Activated CD4-positive, alpha-beta T cell treated with anti-CD3 and anti-CD28 coated beads, Interleukin-2, amount 10 ng/mL, durations not matched to agents 24 days and 14 days (primary cell): ENCODE measurements at places on chromosomes 4 and X. TPM values are rescaled to one million over a fixed set of nuclear protein-coding genes. Genes with fewer than 3 reads are reported as not detected.

DNA sequence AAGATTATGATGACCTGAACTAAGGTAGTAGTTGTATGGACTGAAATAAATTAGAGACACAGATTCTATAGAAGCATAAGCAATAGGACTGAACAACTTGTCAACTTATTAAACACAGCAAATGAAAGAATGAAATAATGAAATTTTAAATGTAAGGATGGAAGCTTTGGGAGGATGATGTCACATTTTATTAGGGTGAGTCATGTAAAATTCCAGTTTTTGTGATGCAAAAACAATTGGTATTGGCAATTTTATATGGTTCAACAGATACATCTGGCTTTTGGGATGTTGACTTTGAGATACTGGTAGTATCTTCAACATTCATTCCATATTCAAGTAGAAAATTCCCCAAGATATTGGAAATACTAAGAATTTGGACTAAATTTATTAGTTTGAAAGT lies 72.7 kb upstream of the IL15 start:
- DNase-seq = no peak

- DNase-seq = no peak
Measured at GRCh38 chrX:97556359-97556758, 672.7 kb downstream of the RPA4 start.

Gene GABRE
- not detected in 2 replicates for total RNA-seq

GRCh38 chr4:116024954-116025708 lies 911.7 kb upstream of the NDST4 start:
- no peak for DNase-seq

GRCh38 chr4:79980448-79980847 lies 92.6 kb downstream of the ANTXR2 start:
- DNase-seq = no peak

DNA sequence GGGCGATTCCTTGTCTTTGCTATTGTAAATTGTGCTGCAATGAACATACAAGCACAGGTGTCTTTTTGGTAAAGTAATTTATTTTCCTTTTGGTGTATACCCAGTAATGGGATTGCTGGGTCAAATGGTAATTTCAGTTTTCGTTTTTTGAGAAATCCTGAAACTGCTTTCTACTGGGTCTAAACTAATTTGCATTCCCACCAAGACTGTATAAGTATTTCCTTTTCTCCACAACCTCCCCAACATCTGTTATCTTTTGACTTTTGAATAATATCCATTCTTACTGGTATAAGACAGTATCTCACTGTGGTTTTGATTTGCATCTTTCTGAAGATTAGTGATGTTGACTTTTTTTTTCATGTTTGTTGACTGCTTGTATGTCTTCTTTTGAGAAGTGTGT lies 2506.0 kb downstream of the PCDH7 start:
- DNase-seq = no peak

Gene SHROOM4
- not detected in 2 replicates for total RNA-seq

Gene CFI
- not detected in 2 replicates for total RNA-seq

DNA sequence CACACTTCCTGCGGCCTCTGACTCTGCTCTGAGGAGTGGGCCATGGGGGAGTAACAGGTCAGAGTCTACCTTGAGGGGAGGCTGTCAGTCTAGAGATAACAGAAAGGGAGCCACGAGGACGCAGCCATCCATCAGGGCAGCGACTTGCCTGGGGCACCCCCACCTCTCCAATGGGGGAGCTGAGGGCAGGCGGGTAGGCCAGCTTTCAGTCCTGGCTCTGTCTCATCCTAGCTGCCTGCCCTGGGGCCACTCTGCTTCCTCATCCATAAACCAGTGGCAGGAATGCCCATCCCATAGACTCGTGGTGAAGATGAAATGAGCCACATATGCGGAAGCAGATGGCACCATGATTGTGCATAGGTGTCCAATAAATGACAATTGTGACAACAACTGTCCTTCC lies 13.2 kb downstream of the MAGED2 start:
- no peak for DNase-seq

Gene STEEP1
- total RNA-seq = 24.4 and 25.4 TPM in 2 replicates

GRCh38 chr4:165506849-165507248 lies 128.0 kb downstream of the CPE start:
- no peak for DNase-seq

GRCh38 chr4:183921335-183921734 lies 16.2 kb downstream of the STOX2 start:
- no peak for DNase-seq

GRCh38 chr4:86935566-86935852 lies 698 bp downstream of the AFF1 start:
- no peak for DNase-seq

DNA sequence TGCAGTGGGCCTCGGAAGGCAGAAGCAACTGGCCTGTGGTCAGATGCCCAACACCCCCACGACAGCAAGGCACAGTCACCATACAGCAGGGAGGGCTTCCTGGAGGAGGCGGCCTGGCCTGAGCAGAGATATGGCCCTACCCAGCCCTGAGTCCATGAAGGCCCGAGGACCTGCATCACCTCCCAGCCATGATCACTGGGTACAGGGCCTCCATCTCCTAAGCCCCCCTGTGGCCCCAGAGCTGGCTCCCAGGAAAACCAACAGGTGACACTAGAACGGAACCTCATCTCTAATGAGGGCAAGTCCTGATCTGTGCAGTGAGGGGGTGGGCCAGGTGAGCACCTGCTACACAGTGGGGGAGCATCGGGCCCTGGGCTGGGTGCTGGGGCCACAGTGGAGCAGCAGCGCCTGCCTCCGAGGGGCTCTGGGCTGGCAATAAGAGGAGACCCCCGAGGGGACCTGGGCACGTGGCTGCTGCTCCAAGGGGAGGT lies 26.2 kb upstream of the MXD4 start:
- DNase-seq = no peak

Gene DCAF12L1
- not detected in 2 replicates for total RNA-seq

Gene SSX4B
- not detected in 2 replicates for total RNA-seq

- DNase-seq = no peak
Measured at GRCh38 chr4:88734403-88734949, 36.8 kb upstream of the NAP1L5 start.

Gene FAM199X
- total RNA-seq = 10.1 and 10.7 TPM in 2 replicates

DNA sequence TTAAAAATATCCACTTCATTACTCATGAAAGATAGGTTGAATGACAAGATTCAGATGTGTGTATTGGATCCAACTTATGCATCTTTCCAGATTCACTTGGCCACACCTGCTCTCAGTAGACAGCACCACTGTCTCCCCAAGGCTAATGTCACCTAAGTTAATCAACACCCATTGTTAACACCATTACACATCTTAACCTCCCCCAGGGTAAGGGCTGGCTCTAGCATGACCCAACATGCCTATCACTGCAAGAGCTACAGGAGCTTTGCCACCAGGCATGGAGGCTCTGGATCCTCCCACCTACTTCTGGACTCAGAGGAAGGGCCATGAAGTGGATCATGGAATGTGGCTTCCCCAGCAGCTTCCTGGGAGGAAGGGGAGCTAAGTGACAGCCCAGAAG lies 32.8 kb upstream of the LSM6 start:
- no peak for DNase-seq

GRCh38 chr4:76055421-76055820 lies 19.1 kb upstream of the ART3 start:
- no peak for DNase-seq

GRCh38 chrX:20445109-20445508 lies 178.4 kb upstream of the RPS6KA3 start:
- DNase-seq = no peak

GRCh38 chrX:71450433-71451106 lies 82.3 kb upstream of the OGT start:
- no peak for DNase-seq

Gene PFKFB1
- 0.47 and 0.58 TPM in 2 replicates for total RNA-seq

DNA sequence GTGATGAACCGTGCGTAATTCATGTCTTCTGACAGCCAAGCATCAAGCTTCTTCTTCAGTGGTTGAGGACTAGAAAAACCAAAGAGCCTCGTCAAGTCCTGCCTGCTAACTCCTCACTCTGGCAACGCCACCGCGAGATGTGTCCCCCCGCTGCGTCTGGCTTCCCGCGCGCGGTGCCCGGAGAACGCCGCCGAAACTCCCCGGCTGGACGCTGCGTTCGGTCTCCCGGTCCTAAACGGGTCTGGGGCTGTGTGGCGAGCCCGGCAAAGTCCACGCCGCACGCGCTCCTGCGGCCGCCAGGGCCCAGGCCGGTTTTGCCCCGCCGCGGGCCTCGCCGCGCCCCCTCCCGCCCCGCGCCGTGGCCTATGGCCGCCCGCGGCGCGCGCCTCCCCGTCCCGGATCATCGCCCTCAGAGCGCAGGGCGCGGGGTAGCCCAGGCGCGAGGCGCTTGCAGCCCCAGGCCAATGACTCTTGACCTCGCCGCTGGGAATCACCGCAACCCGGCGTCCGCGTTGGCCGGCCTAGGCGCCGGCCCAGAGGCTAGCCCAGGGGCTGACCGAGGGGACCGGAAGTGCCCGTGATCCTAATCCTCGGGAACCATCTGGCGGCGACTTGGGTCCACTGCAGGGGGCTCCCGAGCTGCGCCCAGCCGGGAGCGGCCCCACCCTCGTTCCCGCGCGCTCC lies at the start of gene AADAT:
Gene AADAT, minus strand, starts transcription at position 289 of the 684 bp plus-strand sequence. Its CDS starts 266 bp downstream, at position 23.
- peak; percentile 66 for DNase-seq

- no peak for DNase-seq
Measured at GRCh38 chr4:62256479-62256878, 1056.4 kb downstream of the ADGRL3 start.

Gene FRMPD4
- total RNA-seq = not detected in 2 replicates

DNA sequence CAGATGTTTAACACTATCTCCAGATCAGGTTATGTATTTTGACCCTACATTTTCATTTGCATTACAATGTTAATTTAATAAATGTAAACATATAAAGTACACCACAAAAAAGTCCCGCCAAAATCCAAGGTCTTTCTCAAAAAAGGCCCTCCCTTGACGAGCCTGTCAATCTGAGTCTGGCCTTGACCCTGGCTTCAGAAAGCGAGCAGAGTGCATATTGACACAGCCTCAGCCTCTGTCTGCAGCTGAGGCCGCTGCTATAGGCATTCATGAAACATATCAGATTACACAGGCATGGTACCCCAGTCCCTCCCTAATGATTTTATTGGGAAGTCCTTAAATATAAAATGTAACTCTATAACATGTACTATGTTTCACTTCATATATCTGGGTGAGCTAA lies 6.2 kb downstream of the MBNL3 start:
- no peak for DNase-seq

Gene RAB9B
- total RNA-seq = 0.17 and 0.35 TPM in 2 replicates

DNA sequence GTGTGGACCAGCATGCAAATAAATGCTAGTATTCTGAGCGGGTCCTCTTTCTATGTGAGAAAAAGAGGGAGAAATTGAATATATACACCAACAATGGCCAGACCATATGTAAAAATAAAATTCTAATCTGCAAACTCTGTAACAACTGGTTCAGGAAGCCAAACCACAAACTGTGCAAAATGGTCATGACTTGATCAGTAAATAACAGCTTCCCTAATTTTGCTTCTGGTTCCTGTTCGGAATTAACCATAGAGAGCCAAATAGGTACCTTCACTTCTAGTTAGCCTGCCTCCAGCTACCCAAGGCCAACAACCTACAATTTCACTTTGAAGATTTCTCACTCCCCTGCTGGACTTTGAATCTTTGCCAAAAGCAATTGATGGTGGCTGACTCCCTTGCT lies 1313.2 kb downstream of the ADGRL3 start:
- DNase-seq = no peak

Gene SMIM10L2A
- total RNA-seq = 1.2 and 1.3 TPM in 2 replicates

Gene MORC4
- 7.1 and 7.8 TPM in 2 replicates for total RNA-seq

Gene AMBN
- total RNA-seq = not detected in 2 replicates

DNA sequence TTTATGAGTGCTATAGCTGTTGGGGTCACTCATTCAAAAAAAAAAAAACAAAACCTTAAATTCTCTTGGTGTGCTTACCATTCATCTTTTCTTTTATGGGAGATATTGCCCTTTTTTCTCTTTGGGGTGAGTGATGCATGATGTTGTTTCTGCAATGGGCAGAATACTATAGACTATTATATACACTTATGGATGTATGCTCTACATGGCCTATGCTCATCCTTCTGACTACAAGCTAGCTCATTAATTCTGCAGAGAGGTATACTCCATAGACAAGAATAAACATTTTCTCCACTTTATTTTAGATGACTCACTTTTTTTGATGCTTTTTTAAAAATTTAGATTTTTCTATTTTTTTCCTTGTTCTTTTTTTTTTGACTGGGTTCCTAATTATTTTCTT lies 160.3 kb upstream of the ANK2 start:
- no peak for DNase-seq

DNA sequence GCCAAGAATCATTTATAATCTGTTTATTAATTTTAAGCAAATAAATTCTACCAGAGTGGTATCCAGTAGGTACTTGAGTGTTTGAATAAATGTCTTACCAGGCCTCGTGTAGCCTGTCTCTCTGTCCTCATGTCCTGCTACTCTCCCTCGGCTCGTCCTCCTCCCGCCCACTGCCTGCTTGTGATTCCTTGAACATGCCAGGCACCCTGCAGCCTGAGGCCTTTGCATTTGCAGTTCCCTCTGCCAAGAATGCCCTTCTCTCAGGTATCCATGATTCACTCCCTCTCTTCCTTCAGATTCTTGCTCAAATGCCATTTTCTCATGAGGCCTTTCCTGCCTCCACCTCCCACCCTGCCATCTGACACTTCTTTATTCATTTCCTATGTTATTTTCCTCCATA lies 209.7 kb upstream of the PRPS2 start:
- no peak for DNase-seq

DNA sequence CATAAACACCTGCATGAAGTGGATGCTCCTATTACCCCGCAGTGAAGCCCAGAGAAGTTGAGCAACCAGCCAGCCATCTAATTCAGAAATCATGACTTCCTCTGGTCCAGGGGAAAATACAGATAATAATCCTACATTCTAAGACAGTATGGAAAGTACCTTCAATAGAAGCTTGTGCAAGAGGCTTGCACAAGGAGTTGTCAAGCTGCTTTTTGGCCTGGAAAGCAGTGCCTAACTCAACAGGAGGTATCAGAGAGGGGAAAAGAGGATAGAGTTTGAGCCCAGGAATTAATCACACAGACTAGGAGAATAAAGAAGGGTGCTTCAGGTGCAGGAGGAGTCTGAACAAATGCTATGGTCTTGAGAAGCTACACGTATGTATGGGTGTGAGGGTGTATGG lies 26.7 kb downstream of the TMEM192 start:
- DNase-seq = no peak

DNA sequence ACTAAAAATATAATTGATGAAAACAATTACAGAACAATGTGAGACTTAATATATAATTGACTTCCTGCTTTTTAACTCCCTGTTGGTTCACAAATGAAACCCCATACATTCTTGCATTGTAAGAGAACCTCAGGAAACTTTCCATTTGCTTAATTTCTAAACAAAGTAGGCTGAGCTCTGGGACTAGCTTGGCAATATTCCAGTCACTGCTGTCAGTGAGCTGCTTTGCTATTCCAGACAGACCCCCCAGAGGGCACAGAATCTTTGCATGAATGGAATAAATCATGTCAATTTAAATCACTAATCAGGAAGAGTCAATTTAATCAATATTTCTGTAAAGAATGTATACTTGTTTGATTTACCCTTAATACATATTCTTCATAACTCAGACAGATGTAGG lies 110.6 kb downstream of the NEXMIF start:
- DNase-seq = no peak

Gene SMIM10
- 0.65 and 0.88 TPM in 2 replicates for total RNA-seq

- no peak for DNase-seq
Measured at GRCh38 chrX:51395480-51395809, 62.8 kb downstream of the NUDT10 start.

GRCh38 chr4:2792711-2793585 lies at the start of gene SH3BP2:
SH3BP2 (plus strand) TSS chr4:2793085; CDS start chr4:2820618, 27,533 bp downstream.
- peak; percentile 86 for DNase-seq

Gene DDIT4L
- 0.56 and 0.76 TPM in 2 replicates for total RNA-seq

Gene GSX2
- total RNA-seq = not detected in 2 replicates

- DNase-seq = peak; percentile 85
Measured at GRCh38 chrX:46611658-46612362, 38.2 kb downstream of the CHST7 start.

- DNase-seq = no peak
Measured at GRCh38 chr4:141247430-141247780, 26.7 kb downstream of the ZNF330 start.

Gene MMRN1
- total RNA-seq = not detected in 2 replicates

Gene ITIH6
- total RNA-seq = not detected in 2 replicates
